ENCODE measurements at places on chromosomes 3 and 15.

- no peak for DNase-seq
Observed at GRCh38 chr15:65402961-65403360, 19.8 kb downstream of the IGDCC4 start.

DNA sequence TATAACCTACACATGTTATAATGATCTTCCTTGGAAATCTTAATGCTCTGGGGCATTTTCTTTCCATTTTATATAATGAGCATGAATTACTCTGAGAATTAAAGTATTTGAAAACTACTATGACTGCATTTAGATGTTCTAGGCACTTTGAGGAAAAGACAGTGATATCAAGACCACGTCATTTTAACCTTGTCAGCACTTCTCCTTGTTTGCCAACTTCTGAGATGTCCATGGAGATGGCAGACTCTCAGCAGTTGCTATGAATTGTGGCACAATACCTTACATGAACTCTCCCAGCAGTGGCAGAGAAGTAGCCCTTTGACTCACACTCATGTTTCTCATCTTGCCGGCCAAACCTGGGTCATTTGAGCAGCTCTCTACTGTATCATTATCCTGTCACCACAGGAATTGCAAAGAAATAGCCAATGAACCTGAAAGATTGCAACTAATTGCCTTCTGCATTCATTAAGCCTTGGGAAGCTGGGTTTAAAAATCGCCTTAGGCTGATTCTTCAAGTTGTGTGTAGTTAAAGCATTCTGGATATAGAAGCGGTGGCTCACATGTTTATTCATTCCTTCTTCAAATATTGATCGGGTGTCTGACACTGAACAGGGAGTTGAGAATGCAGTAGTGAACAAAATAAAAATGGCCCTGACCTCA, 272.2 kb upstream of the CFAP20DC start:
- no peak for DNase-seq

DNA sequence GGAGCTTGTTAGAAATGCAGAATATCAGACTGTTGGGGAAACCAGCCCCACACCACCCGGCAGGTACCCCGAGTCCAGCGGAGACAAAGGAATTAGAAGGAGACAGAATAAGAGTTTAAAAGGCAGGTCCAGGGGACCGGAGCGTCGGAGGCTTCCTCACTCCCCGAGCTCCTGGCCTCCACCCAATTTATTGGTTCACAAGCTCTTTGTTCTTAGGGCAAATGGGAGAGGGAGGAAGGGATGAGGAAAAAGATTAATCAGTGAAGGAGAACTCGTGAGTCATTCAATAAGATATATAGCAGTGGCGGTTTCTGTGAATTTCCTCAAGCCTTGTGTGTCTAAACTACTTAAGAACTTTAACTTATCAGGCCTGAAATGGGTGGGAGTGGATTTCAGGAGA, 32.1 kb upstream of the WDR72 start:
- no peak for DNase-seq

DNA sequence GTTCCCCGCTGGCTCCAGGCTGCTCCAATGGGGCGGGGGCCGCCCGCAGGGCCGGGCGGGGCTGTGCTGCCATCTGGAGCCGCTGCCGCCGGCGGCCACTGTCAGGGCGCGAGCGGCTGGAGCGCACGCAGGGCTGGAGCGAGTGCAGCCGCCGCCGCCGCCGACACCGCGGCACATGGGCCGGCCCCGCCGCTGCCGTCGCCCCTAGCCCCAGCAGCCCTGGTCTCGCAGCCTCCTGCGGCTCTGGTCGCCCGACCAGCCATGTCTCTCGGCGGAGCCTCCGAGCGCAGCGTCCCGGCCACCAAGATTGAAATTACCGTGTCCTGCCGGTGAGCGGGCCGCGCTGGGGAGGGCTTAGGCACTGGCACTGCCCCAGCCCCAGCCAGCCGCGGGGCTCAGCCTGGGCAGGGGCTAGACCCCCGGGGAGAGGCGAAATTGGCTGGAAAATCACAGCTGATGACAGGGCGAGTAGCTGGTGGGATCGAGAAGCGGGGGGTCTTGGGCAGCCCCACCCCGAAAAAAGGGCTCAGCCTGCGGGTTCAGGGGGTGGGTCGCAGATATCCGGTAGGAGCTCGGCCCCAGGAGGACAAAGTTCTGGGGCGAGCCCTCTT, at the start of gene CPNE9:
CPNE9 (plus strand) TSS at position 98 of the 611 bp plus-strand sequence; CDS start at position 262, 164 bp downstream.
- no peak for DNase-seq

GRCh38 chr15:34084086-34084485, 17.6 kb downstream of the EMC7 start:
- DNase-seq: no peak

- DNase-seq: no peak
Observed at GRCh38 chr15:96087180-96087884, 243.2 kb upstream of the NR2F2 start.

GRCh38 chr15:74396146-74396438, 28.6 kb upstream of the CYP11A1 start:
- DNase-seq: peak; percentile 20

Measured in activated naive CD8-positive, alpha-beta T cell treated with anti-CD3 and anti-CD28 coated beads, Interleukin-2, amount 50 U/mL, for 24 hours (primary cell).